ENCODE measurements at places on chromosomes 6 and 20.
A peak's percentile ranks its signal among the peaks of the same experiment; 100 is the strongest.

- DNase-seq: no peak
Observed at GRCh38 chr20:51695574-51696303, 72.5 kb downstream of the ATP9A start.

DNA sequence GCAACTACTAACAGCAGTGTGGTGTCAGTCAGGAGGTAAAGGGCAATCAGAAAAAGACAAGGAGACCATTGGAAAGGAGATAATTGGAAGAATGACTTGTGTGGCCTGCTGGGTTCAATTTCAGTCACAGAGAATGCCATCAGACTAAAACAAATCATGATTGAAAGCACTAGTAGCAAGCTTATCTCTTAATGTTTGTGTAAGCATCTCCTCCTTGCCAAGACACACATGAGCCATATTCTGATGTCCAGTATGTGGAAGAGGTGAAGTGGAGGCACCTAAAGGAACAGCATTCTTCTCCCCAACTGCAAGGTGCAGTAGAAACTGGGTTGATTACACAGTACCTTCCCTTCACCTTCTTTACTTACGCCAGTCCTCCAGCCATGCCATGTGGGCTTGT, 287.5 kb downstream of the ZFAND3 start:
- no peak for DNase-seq

GRCh38 chr6:87281426-87281825, 41.0 kb upstream of the SMIM8 start:
- no peak for DNase-seq

DNA sequence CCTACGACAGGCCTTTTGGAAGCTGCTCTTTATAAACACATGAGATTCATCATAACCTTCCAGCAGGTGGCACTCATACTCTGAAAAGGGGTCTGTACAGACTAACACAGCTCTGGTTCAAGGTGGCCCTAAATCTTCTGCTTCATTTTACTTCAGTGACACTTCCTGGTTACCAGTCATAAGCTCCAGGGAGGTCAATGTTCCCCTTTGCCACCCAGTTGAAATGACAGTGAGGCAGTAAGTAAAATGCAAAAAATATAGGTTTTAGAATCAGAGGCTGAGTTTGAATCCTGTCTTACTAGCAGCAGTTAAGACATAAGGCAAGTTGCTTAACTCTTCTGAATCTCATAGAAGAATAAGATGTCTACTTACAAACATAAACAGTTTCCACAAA, 132.8 kb downstream of the CDK19 start:
- peak; percentile 49 for DNase-seq

DNA sequence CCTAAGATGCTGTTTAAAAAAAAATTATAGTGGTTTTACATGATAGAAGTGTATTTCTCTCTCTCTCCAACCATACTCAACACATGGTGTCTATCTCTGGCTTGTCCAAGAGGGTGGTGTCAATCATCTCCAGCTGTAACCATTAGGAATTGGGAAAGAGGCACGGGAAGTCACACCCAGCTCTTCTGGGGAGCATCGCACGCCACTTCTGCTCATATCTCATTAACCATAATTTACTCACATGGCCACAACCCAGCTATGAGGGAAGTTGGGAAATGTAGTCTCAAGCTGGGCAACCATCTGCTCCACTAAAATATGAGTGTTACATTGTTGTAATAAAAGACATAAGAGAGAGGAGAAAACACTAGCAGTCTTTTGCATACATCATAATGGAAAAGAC, 30.4 kb upstream of the TSHZ2 start:
- no peak for DNase-seq

DNA sequence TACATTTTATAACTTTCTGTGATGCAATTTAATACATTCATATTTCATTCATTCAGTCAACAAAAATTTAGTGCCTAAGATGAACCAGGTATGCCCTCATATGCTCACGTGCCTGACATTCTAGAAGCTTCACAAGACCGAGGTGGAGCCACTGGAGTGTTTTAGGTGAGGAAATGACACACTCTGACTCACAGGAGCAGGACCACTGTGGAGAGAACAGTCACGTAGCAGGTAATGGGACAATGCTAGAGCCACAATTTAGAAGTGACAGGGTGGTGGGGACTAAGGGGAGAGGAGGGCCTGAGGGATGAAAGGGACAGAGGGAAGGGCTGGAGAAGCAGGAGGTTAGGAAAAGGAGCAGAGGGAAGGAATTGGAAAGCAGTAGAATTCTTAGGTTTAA, 17.6 kb upstream of the HLA-A start:
- DNase-seq: no peak

DNA sequence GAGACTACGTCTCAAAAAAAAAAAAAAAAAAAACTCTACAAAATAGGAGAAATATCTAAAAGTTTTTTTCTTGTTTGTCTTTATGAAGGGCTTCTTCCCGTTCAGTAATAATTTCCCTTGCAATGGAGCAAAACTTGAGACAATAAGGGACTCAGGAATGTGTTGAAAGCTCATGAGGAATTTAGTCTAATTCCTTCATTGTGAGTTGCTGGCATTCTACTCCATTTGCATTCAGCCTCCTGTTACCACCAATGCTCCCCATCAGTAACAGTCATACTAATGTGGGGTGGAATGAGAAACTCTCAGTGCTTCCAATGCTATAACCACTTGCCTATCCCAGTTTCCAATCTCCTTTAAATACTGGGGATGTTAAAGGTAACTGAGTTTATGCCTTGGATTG, 576.7 kb upstream of the AGPAT4 start:
- no peak for DNase-seq

DNA sequence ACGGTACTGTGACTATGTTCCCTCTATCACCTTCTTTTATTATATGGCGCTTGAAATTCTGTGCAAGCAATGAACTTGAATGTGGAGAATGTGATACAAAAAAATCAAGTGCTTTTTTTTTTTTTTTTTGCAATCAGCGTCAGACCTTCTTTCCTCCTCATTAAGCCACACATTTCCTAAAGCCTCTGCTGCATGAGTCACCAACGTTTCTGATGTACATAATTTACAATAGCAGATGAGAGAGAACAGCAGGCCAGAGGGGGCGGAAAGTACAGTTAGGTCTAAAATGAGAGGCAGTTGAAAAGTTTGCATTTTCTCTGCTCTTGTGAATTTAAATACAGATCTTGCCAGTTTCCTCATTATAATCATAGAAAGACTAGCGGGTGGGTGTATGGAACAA, 114.6 kb upstream of the RIPOR2 start:
- no peak for DNase-seq

GRCh38 chr6:38152620-38153019, 333.1 kb downstream of the ZFAND3 start:
- DNase-seq: no peak

DNA sequence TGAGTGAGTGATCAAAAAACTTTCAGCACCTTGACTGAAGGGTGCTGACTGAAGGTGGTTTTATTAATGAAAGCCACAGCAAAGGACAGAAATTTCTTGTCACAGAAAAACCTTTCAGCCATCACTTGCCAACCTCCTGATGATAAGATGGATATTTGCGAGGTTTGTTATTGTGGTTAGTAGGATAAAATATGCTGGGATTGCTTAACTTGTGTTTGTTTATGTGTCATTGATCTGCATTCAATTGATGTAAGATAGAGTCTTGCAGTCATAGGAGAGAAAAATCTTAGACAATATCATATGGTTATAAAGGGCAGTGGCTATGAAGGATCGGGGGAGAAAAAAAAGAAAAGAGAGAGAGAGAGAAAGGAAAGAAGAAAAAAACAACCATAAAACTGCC, 1.2 kb downstream of the TSBP1 start:
- no peak for DNase-seq

GRCh38 chr6:80523010-80523409, 416.5 kb downstream of the BCKDHB start:
- no peak for DNase-seq

DNA sequence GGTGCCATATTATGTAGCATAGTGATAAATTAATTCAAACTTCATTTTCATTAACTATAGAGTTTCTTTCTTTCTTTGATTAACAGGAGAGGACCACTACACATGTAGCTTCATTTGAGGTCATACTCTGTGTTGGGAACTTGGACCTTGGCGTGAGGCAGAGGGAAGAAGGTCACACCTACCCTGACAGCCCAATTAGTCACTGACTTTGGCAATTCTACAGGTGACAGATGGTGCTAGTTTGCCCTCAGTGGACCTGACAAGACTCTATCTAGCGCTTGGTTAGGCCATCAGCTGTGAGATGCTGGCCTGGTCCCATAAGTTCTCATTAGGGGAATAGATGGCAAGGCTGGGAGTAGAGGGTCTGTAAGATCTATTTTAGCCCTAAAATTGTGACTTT, 14.2 kb downstream of the SLX4IP start:
- DNase-seq: no peak

- peak; percentile 20 for DNase-seq
Observed at GRCh38 chr20:52190437-52191131, 995 bp downstream of the ZFP64 start.

Measured in stimulated activated effector memory CD8-positive, alpha-beta T cell treated with anti-CD3 and anti-CD28 coated beads, Interleukin-12 subunit alpha, Interleukin-12 subunit beta, amount 100 ng/mL, for 72 hours (primary cell).